ENCODE measurements at places on chromosomes 13 and 19. TPM values are rescaled to one million over a fixed set of nuclear protein-coding genes. Genes with fewer than 3 reads are reported as not detected.

The SLC25A41 gene
- 0.69 TPM for polyA plus RNA-seq

The ZNF440 gene
- 3.0 TPM for polyA plus RNA-seq

The TICAM1 gene
- polyA plus RNA-seq: 9.9 TPM

The ZBTB32 gene
- not detected for polyA plus RNA-seq

The ZNF234 gene
- polyA plus RNA-seq: 3.2 TPM

The SYNGR4 gene
- not detected for polyA plus RNA-seq

The NKPD1 gene
- polyA plus RNA-seq: not detected

The GPC5 gene
- 6.8 TPM for polyA plus RNA-seq

The WDR88 gene
- not detected for polyA plus RNA-seq

The CGB3 gene
- polyA plus RNA-seq: not detected

The PDX1 gene
- not detected for polyA plus RNA-seq

The FFAR3 gene
- polyA plus RNA-seq: not detected

The GPC6 gene
- 6.2 TPM for polyA plus RNA-seq

All from kidney (tissue), 22 donors.